ENCODE measurements at places on chromosomes 16 and 17.
A peak's percentile ranks its signal among the peaks of the same experiment; 100 is the strongest.

DNA sequence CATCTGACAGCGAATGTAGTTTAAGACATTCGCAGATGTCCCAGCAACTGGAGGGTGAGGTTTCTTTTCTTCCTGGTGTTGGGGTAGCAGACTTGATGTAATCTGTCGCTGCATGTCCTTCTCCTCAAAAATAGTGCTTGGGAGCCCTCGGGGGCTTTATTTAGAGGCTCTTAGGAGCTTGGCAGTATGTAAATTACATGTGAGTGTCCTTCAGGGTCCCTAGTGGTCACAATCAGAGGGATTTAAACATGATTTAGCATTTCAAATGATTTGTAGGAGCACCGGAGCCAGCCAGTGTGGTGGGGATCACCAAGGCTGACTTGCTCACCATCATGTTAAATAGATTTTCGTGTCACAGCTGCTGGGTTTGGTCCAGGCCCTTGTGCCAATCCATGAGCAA is 8.8 kb upstream of the SALL1 start:
- DNase-seq = no peak

DNA sequence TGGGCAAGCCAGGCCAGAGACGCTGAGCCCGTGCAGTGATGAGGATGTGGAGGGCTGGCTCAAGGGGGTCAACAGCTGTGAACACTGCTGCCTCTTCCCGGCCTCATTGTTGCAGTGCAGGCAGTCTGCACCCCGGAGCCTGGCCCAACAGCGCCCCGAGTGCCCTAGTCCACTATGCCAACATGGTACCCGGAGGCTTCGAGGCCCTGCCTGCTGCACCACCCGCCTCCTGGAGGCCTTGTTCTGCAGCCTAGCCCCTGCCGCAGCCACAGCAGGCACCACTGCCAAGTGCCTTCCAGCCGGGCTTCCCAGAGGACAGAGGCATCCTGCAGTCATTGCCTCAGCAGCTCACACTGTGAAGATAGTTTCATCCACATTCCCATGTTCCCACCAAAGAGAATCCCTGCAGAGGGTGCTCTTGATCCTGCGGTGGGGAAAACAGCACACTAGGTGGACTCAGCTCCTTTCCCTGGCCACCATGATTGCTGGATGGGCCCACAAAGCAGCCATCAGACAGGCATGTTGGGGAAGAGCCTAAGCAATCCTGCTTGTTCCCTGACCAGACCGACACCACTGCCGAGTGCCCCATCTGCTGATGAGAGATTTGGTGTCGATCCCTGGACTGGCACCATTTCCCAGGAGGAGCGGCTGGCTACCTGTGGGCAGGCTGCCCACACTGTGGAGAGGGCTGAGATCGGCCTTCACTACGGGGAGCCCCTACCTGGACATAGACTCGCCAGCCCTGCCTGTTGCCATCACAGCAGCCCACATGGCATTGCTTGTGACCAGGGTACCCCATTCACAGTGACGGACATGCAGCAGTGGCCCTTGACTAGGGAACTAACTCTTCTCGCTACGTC is 44.9 kb downstream of the USP22 start:
- DNase-seq = no peak

GRCh38 chr17:9370467-9370866 is 205.2 kb downstream of the STX8 start:
- no peak for DNase-seq

DNA sequence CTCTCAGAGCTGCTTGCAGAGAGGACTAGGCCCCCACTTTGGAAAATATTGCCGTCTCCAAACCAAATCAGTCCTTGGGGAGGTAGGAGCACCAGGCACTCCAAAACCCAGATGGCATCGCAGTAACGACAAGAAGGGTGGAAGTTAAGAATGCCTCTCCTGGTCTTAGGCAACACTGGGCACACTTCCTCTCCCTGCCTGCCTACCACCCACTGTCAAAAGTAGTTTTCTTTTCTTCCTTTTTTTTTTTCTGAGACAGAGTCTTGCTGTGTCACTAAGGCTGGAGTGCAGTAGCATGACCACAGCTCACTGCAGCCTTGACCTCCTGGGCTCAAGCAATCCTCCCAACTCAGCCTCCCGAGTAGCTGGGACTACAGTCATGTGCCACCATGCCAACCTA is 47.2 kb downstream of the SRL start:
- DNase-seq = peak; percentile 70

GRCh38 chr16:3798838-3799237 is 81.5 kb upstream of the TRAP1 start:
- DNase-seq = no peak

GRCh38 chr17:37239690-37240334 is 136.0 kb upstream of the C17orf78 start:
- peak; percentile 39 for DNase-seq

DNA sequence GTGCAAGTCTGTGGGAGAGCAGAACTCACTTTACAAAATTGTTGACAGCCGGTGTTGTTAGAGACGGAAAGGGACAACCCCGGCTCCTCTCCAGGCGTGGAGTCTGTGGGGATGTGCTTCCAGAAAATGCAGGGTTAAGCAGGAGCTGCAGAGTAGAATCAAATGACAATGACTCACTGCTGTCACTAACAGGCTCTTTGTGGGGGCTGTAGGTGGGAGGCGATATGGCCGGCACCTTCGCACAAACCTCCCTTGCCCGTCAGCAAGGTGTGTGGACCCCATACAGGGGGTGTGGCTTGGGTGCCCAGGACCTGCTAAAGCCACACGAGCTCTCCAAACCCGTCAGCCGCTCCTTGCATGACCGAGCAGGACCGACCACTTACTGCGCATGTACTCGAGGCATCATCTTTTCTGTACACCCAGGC is 5.8 kb downstream of the PDK2 start:
- DNase-seq = no peak

- DNase-seq = no peak
Measured at GRCh38 chr17:40915721-40916256, 21.7 kb downstream of the KRT23 start.

DNA sequence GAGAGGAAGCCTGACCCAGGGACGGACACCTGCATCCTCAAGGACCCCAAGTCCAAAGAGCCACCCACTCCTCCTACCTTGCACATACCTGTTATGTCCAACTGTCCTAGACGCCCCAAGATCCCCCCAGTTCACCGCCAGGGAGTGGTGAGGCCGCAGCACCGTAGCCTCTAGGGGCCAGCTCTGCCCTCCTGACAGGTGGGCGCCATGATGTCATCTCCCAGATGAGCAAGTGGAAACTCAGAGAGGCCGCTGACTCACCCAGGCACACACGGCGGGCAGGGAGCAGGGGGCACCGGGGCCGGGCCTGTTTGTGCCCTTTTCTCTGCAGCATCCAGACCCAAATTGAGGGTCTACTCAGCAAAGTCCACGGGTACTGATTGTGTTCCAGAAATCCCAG is 4.8 kb upstream of the ZNF469 start:
- no peak for DNase-seq

All from KBM-7 (cell line).